ENCODE measurements at places on chromosomes 6 and 20.

DNA sequence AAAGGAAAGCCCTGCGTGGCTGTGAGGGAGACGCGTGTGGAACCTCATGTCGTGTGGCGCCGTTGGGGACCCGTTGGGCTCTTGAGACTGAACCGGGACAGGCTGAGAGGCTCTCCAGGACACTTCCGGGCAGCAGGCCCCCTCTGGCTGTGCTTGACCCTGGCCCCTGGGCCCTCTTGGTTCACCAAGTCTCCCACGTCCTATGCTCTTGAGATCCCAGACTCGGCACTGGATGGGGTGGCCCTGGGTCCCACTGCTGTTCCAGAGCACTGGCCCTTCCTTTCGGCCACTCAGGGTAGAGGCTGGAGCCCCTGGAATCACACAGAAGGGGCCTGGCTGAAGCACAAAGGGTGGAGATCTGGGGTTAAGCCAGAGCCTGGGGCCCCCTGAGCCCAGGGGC is 30.4 kb downstream of the NTSR1 start:
- no peak for DNase-seq

DNA sequence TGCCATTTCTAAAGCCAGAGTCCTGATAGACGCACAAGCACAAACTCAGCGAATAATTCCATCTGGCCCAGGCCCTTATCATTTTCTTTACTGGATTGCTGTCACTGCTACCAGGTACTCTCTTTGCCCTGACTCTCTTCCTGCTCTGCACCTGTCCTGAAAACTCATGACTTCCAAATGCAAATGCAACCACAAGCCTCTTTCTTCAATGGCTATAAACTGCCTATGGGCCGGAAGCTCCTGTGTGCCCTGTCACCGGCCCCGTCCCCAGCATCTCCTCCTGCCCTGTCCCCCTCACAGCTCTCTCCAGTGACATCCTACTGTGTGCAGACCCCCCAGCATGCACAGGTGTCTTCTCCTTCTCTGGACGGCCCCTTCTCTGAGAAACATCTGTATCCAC is 302.6 kb downstream of the GMDS start:
- no peak for DNase-seq

- DNase-seq: no peak
These were observed 263.9 kb upstream of the PRND start for GRCh38 chr20:4457566-4458543.

DNA sequence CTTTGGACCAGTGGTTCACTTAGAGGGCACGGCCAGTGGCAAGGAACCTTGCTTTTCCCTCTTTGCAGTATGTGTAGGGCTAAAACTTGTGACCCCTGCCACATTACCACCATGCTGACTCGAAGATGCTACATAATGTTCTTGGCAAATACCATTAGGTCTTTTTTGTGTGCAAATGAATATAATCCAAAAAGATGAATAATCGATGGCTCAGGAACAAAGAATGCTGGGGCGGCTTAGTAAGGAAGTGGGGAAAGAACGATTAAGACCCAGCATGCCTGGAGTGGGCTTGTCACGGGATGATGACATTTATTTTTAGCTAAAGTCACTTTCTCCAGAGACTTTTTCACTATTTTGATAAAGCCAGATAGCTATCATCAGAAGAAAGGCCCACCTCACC is 23.1 kb downstream of the CMTR1 start:
- DNase-seq: no peak

DNA sequence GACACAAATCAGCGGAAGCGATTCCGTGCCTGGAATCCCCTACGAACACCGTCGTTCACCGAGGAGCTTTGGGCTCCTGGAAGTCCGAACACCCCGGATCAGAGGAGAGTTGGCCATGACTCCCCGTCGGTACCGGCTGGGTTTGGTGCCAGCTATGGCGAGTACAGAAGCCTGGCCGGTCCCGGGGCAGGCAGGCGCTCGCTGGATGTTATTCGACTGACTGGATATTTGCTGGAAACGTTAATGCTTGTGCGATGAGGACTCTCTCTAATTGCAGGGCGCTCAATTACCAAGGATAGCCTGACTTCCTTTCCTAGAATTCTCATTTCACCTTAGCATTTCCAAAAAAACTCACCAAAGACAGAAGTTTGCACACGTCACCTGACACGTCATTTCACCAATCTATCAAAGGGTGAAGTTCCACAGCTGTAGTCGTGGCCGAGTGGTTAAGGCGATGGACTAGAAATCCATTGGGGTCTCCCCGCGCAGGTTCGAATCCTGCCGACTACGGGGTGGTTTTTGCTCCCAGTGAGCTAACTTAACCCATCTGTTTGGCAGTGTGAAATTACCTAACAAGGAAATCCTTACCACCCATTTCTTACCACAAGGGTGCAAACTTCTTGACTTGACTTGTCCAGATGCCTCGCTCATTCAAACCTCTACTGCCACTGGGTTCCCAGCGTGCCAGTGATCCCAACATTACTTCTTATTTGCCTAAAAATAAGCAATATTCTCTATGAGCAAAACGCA is 22.7 kb upstream of the ZNF184 start:
- no peak for DNase-seq

DNA sequence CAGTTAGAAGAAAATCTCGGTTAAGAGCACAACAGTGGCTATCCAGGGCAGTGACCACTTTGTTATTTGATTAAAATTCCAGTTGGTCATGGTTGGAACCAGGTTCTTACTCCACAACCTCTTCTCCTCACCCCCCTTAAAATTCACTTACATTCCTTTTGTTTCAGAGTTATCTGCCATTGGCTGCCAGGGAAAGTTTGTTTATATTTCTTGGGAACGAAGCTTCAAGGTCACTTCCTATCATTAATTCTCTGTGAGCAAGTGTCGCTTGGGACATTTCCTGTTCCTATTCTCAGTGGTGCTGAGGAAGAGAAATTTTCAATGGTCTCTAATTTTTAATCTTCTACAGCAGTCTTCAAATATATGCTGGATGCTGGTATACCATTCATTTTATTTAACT is 121.1 kb upstream of the COL21A1 start:
- no peak for DNase-seq

- DNase-seq: no peak
These were observed 760 bp upstream of the IBTK start for GRCh38 chr6:82248273-82248735.

GRCh38 chr6:153980171-153980570 is 58.9 kb upstream of the OPRM1 start:
- no peak for DNase-seq

DNA sequence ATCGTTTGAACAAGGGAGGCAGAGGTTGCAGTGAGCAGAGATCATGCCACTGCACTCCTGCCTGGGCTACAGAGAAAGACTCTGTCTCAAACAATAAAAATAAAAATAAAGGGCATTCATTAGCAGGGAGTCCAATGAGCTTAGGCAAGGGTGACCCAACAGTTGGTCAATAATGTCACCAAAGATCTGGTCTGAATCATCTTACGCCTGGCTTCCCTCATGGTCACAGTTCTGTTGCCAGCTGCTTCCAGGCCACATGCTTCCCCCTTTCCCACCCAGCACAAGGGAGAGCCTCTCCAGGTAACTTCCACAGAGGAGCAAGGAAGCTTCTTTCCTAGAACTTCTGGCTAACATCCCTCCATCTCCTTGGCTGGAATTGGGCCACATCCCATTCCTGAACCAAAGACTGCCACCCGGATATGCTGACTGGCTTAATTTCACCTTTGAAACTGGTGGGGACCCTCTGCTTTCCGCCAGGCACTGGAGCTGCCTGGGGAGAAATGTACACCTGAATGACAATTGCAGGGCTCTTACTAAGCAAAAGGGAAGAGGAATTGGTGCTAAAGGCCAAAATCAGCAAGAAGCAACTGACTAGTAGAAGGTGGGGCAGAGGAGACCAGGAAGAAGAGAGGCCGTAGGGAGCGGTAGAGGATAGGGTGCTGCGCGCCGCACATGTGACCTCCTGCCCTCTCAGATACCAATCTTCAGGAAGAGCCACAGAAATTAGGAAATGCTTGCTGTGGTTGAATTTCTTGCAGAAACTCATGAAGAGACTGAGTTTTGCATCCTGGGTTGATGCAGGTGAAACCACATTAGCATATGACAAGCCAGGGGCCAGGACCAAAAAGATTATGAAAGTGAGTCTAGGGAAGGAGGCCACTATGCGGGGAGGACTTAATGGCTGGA is 8.3 kb upstream of the SCML4 start:
- DNase-seq: no peak

GRCh38 chr6:393391-394221 is 2.1 kb downstream of the IRF4 start:
- no peak for DNase-seq

- DNase-seq: no peak
These were observed 31.1 kb upstream of the ENPP4 start for GRCh38 chr6:46098678-46099077.

GRCh38 chr6:89475634-89476033 is 42.7 kb downstream of the ANKRD6 start:
- DNase-seq: no peak

GRCh38 chr20:23187751-23188150 is 101.6 kb upstream of the CD93 start:
- DNase-seq: no peak

DNA sequence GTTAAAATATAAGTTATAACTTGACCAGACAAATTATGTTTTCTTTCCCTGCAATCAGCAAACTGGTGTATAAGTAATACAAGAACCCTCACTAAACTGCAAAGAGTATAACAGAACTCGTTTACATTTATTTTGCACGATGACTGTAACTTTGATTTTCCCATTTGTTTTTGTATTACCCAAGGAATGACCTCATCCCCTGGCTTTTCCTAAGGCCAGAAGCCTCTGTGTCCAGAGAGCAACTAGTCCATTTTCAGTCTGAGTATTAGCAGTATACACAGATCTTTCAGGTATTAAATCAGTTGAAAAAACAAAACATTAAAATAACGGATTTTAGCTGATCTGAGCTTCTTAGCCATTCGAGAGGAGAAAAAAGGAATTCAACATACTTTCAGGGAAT is 17.2 kb downstream of the COL19A1 start:
- no peak for DNase-seq

DNA sequence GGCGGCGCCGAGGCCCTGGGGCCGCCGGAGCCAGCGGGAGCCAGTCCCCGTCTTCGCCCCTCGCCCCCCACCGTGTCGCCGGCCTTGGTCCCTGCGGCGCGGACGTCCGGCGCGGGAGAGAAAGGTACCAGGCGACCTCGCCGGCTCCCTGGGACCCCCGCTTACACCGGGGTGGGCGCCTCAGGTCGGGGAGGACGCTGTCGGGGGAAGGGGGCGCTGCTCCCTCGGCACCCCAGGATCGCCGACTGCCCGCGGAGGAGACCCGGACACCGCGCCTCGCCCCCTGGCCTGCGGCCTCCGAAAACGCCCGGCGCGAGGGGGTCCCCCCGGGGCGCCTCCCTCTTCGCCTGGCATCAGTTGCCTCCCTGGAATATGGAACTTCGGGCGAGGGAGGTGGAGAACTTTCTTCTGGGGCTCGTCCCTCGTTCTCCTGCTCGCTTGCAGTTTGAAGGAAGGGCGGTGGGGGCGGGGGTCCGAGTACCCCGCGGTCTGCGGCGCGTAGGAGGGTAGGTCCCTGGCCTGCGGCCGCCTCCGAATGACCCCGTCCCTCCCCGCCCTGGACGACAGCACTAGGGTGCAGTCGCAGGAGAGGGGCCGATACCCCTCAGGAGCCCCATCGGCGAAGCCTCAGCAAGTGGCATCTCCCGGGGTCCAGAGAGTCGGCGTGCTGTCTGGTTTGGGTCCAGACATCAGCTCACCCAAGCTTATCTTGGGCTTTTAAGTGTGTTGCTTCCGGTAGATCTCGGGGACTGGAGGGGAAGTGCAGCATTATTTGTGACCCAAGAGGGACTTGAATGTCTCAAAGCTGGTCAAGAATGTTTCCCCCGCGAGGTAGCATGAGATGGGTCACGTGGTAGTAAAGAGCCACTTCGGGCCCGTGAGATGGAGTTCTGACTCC is 549 bp downstream of the ANKRD6 start:
- DNase-seq: peak; percentile 1

DNA sequence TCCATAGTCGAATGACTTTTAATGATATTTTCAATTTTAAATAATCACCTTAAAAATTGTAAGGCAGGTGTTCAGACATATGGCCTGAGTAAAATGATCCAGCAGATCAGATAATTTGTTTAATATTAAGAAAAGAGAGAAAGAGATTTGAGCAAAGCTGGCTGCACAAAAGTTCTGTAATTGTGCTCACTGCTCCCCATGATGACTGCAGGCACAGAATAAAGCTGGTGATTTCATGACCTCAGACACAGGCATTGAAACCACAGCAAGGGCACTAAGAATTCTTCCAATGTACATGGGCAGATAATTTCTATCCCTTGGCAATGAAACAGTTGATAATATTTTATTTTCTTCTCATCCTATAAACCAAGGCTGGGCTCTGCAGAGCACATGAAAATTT is 553.1 kb downstream of the NKAIN2 start:
- DNase-seq: no peak
